ENCODE measurements at places on chromosomes 3 and 15.

DNA sequence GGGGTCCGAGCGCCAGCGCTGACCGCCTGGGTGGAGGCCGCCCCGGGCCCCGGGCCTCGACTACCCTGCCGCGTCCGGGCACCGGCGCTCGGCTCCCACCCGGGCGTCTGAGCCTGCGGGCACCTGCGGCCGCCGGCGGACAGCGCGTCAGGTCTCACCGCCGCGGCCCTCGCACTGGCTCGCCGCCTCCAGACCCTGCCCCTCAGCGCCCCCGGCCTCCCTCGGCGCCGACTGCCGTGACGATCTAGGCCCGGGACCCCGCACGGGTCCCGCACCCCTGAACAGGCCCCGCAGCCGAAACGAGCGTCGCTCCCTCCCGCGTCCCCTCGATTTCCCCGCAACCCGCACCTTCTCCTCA is 297 bp downstream of the PRC1 start:
- DNase-seq: no peak

- no peak for DNase-seq
Measured at GRCh38 chr3:73188707-73189106, 127.2 kb downstream of the EBLN2 start.

DNA sequence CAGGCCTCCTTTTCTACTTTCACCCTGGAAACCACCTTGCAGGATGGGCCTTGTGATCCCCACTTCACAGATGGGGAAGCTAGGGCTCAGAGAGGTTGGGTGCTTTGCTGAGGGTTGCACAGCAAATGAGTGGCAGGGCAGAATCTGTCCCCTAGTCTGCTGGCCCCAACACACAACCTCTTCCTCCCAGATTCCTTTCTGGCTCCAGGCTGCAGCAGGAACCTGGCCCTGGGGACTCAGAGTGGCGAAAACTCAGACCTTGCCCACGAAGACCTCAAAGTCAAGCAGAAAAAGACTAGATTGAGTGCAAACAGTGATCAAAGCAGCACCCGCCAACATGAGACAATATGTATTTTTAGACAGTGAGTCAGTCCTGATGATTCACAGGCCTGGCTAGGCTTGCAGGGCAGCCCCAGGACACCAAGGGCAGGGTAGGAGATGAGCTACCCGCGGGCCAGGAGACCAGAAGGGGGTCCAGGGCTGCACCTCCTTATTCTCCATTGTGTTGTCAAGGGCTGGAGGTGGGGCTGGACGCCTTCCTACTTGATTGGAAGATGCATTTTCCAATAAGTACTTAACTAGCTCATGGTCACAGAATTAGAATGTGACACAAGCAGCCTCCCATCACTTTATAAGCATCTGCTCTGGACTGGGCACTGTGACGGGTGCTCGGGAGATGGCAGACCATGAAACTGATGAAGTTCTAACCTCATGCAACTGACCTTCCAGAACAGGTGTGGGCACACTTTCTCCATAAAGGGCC is 23.9 kb downstream of the GOLGA6L2 start:
- no peak for DNase-seq

DNA sequence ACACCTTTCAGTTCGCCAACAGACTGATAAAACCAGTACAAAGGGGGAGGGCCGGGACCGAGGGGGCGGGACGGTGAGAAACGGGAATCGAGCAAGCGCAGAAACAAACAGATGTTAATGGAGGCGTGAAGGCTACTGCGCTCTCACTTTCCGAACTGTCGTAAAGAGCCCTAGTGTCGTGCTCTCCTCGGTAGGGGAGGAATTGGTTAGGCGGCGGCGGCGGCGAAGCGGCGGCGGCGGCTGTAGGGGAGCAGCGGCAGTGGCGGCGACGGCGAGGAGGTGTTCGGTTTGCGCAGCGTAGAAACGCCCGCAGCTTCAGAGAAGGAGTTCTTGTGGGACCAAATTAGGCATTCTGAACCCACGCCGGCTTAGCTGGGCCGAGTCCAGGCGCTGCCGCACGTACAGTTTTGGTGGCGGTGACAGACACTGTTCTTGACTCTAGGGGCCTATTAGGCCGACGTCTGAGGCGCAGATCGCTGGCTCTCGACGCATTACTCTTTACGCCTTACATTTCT is at the start of gene RNF111:
Gene RNF111, plus strand, starts transcription at position 173 of the 515 bp plus-strand sequence. CDS start 43,160 bp downstream, outside the sequence.
- DNase-seq: peak; percentile 80

GRCh38 chr3:43620831-43621655 is 768 bp downstream of the ANO10 start:
- DNase-seq: no peak

- no peak for DNase-seq
Measured at GRCh38 chr15:69962561-69962960, 135.2 kb downstream of the TLE3 start.

- DNase-seq: no peak
Measured at GRCh38 chr3:15180042-15180611, 25.9 kb upstream of the CAPN7 start.

GRCh38 chr3:129278966-129279906 is 566 bp downstream of the HMCES start:
- no peak for DNase-seq
